CD8-positive, alpha-beta T cell (primary cell): ENCODE measurements at places on chromosomes 11 and 22. TPM values are rescaled to one million over a fixed set of nuclear protein-coding genes. Genes with fewer than 3 reads are reported as not detected.

DNA sequence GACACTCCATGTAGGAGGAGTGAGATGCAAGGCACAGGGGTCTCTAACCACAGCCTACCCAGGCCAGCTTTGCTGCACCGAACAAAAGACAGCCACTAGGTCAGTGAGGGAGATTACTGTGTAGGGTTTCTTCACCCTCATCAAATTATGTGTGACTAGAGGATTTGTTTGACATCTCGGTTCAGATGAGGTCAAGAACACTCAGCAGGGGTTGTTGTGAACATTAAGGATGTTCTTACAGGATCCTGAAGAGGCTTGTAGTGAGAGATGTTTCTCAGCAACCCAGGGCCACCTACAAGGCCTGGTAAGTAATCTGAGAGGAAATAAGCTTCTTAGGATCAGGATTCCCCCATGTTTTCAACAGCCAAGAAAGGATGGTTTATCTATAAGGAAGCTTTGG, 202.1 kb downstream of the NXPE2 start:
- DNase-seq: no peak

- DNase-seq: no peak
Observed at GRCh38 chr11:122733318-122733717, 77.8 kb downstream of the UBASH3B start.

GRCh38 chr11:617912-618682, 2.3 kb upstream of the IRF7 start:
- DNase-seq: no peak

- no peak for DNase-seq
Observed at GRCh38 chr11:59755701-59756557, 753 bp downstream of the STX3 start.

DNA sequence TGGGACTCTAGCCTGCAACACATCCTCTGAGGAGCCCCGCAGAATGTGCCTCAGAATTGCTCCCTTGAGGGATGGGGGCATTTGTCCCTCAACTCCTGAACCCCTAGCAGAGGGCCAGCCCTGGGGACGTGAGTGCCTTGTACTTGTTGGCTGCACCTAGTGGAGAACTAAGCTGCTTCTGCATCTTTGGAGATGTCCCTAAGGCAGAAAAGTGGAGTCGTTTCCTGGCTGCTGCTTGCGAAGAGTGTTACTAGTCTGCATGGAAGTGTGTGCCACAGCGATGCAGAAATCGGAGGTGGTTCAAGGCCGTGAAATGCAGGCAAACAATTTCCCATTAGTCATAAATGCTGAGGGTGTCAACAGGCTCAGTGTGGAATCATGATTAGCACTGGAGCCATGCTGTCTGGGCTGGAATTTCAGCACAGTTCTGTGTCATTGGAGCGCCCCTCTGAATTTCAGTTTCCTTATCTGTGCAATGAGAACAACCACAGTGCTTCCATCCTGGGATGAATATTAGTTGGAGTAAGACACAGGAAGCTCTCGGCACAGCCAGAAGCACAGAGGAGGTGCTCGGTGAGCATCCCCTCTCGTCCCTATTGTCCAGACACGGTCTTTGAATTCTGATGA, 56.5 kb downstream of the MIAT start:
- no peak for DNase-seq

ZBTB16 gene
- total RNA-seq: 18.3 TPM

RBFOX2 gene
- total RNA-seq: 0.94 TPM

DNA sequence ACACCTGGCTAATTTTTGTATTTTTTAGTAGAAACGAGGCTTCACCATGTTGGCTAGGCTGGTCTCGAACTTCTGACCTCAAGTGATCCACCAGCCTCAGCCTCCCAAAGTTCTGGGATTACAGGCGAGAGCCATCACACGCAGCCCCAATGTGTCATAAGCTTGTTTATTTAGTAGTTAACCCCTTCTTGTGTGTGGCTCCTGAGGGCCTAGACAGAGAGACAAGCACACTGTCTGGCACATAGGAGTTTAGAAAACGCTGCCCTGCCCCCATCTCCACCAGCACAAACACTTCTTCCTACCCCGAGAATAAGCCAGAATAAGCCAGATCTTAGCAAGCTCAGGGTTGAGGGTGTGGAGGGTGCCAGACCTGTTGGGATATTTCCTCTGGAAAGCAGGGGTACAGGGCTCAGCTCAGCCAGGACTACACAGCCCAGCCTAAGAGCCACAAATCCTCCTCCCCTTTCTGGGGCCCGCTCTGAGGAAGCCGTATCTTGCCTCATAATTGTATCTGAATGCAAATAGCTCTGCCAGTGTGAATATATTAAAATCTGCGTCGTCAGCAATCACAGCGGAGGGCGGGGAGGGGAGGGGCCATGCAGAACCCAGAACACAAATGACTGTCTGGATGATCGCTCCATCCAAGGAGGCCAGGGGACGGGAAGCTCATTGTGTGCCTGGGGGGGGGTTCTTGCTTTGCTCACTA, 247.3 kb downstream of the MN1 start:
- no peak for DNase-seq

GPR83 gene
- 0.11 TPM for total RNA-seq

SCUBE2 gene
- total RNA-seq: not detected

- DNase-seq: no peak
Observed at GRCh38 chr11:35479731-35480130, 45.7 kb downstream of the PAMR1 start.

GRCh38 chr22:37647928-37648327, 8.5 kb downstream of the SH3BP1 start:
- no peak for DNase-seq

GRCh38 chr11:6655020-6655789, 404 bp downstream of the DCHS1 start:
- peak; percentile 11 for DNase-seq

DNA sequence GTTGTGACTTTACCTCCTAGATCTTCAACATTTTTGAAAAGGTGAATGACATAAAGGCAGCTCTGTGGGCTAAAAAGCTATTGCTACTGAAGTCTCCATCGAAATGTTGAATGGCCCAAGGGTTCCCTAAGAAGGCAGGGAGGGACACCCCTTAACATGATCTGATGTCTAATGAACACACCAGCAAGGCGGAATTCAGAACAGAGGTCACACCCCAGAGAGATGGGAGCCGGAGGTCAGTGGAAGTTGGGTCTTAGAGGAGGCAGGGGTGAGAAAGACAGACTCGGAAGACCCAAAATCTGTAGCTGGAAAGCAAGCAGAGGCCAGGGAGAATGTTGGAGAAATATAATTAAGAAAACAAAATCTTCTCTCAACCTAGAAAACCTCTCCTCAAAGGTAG, 79.0 kb downstream of the TRIM29 start:
- DNase-seq: no peak

MS4A12 gene
- not detected for total RNA-seq

DNA sequence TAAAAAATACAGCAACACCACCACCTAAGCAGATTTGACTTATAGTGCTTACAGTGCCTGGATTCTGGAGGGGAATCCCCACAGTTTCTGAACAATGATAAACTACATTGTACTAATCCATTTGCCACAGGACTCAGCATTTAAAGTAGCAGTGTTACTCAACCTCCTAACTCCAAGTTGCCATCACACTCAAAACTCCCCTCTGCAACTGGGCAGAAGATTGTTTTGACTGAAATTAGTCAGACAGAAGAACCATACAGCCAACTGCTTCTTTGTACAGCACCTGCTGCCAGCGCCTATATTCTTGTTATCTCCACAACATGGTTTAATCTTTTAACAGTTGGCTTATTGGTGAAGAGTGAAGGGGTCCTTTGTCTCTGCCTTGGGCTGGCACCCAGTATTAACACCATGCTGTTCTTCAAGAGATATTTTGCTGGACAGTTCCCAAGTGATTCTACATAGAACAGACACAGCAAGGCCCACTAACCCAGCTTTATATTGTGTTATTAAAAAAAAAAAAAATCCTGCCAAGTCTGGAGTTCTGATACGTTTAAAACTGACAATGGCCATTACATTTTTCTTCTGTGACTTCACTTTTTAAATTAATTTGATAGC, 273.2 kb downstream of the DCDC1 start:
- no peak for DNase-seq

DNA sequence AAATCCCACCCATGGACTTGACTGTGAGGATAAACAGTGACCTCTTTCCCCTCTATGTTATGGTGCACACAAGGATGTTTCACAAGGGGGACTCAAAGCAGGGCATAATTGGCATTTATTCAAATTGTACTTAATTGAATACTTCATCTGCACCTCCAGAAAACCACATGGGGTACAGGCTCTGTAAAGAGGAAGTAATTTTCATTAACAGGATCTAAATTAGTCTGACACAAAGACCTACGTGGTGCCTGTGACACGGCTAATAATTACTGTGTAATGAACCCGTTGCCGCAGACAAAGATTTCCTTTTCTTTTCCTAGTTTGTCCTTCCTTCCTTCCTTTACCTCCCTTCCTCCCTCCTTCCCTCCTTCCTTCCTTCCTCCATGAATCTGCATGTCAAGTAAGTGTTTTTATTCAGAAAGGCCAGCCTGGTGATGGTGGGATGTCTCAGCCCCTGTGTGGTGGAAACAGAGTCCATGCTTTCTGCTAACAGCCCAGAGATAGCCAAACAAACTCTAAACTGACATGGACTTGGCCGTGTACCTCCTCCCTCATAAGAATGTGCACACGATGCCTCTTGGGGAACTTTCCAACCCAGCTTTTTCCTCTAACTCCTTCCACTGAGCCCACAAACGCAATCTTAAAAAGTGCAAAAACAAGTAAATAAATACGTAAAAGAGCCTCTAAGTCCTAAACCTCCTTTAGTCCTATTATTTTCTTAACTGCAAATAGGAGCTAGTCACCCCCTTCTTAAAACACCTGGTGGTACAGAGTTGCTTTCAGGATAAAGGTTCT, 118.8 kb downstream of the INSC start:
- no peak for DNase-seq

- no peak for DNase-seq
Observed at GRCh38 chr11:47162426-47162825, 14.3 kb downstream of the ARFGAP2 start.

DCUN1D5 gene
- total RNA-seq: 17.8 TPM

DNA sequence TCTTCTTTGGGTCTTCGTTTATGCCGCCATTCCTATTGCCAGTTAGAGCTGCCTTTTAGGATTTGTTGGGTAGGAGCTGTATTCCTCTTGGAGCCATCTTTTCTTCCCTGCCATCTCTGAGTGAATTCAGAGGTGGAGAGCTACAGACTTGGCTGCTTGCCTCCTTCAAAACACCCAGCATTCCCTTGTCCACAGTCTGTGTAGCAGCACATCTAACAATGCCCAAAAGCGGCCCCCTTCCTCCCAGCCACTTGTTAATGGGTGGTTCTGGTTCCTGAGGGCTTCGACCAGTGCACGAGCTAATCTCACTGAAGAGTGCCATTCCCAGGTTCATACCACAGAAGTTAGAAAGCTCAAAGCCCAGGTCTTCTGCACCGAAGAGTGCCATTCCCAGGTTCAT, 37.7 kb downstream of the MARK2 start:
- DNase-seq: no peak

DNA sequence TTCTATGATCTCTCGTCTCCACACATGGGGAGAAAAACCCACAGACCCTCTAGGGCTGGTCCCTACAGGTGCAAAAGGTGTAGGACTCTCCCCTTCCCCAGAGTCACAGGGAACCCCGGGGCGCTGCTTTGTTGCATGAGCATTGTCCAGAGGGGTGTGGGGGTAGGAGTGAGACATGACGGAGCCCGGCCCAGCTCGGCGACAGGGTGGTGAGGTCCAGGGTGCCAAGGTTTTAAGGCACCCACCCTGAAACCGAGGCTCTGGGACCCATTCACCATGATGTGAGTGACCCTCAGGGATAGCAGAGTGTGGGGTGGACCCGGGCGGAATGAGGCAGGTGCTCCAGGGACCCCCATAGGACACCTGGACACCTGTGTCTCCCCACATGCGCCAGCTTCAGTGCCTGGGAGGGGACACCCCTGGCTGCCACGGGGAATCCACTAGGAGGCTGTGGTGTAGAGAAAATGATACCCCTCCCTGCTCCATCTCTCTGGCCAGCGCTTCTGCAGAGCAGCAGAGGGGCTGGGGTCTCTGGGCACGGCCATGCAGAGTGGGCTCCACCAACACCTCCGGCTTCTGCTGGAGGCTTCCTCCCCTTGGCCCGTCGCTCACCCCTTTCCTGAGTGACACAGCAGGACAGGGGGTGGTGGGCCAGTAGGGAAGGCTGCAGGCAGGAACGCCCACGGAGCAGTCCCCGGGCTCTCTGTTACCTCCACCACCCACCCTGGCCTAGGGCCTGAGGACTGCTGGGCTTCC, 15.2 kb downstream of the KRTAP5-5 start:
- no peak for DNase-seq

GRCh38 chr22:49692499-49693225, 135.0 kb downstream of the BRD1 start:
- no peak for DNase-seq

GRCh38 chr11:72426758-72427157, 7.6 kb downstream of the CLPB start:
- DNase-seq: no peak

DNA sequence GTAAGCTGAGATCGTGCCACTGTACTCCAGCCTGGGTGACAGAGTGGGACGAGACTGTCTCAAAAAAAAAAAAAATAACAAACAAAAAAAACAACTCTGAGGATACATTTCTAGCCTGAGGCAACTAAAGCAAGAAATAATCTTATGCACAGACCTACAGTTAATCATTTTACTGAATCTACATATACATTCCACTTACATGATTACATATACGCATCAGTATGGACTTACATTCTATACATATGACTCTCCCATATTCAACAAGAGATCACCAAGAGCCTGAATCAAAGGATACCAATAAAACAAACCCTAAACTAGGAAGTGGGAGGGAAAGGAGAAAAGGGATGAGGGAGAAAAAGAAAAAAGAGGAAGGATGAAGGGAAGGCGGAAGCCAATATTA, 1.1 kb downstream of the ALG8 start:
- DNase-seq: no peak

DNA sequence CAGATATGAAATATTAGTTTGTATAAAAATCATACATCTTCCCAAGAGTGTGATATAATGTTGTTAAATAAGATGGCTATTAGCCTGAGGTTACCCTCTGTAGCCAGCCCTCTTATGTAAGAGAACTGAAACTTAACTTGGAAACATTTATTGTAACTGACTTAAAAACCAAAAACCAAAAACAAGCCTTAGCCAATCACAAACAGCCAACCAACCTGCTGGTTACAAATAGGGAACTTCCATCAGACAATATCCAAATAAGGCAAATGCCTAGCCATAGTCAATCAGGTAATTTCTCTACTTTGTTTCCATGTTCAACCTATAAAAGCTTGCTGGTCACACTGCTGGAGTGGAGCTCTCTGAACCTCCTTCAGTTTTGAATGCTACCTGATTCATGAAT, 14.1 kb downstream of the KBTBD3 start:
- no peak for DNase-seq

- no peak for DNase-seq
Observed at GRCh38 chr11:42271306-42271705, 811.9 kb upstream of the LRRC4C start.

INPPL1 gene
- total RNA-seq: 119 TPM

CCDC73 gene
- total RNA-seq: not detected

DNA sequence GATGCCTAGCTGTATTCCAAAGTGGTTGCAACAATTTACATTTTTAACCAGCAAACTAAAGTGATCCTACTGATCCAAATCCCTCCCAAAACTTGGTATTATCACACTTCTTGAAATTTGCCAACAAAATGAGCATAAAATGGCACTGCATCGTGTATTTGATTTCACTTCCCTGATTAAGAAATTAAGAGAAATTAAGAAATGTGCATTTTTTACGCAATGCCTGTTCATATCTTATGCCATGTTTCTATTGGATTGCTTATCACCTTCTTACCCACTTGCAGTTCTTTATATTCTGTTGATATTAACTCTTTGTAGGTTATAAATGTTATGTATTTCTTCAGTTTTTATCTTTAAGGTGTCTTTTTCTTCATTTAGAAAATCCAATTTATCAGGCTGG, 80.6 kb downstream of the DENND5A start:
- no peak for DNase-seq
